ENCODE measurements at places on chromosomes 7 and 10.

DNA sequence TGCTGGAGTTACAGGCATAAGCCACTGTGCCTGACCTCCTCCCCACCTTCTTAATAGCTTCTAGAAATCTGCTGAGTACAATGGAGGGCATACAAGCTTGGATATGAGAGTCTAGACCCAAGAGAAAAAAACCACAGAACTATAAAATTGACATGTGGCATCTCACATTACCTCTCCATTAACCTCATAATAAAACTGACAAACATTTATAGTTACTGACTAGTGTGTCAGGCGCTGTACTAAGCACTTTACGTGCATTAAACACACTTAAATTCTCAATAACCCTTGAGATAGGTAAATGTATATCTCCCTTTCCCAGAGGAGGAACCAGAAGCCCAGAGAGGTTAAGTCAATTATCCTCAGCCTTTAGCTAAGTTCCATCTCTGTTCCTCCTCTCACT is 300.5 kb upstream of the MYO3A start:
- no peak for DNase-seq

GRCh38 chr7:103140685-103141084 is 8.2 kb downstream of the NAPEPLD start:
- DNase-seq: no peak

GRCh38 chr7:39383136-39383535 is 183.1 kb upstream of the YAE1 start:
- DNase-seq: no peak

GRCh38 chr10:78576276-78576675 is 492.5 kb upstream of the ZMIZ1 start:
- DNase-seq: no peak

GRCh38 chr7:50206453-50207250 is 97.9 kb upstream of the IKZF1 start:
- no peak for DNase-seq

DNA sequence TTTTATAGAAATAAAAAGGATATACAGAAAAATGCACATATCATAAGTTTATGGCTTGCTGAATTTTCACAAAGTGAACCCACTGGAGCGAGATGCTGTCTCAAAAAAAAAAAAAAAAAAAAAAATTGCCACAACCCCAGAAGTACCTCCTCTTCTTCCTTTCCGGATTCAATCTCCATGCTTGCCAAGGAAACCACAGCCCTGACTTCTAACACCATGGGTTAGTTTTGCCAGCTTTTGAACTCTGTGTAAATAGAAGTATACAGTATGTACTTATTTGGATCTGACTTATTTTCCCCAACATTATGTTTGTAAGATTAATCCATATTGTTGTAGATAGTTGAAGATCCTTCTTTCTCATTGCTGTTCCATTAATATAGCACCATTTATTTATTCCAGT is 40.0 kb downstream of the FANK1 start:
- no peak for DNase-seq

DNA sequence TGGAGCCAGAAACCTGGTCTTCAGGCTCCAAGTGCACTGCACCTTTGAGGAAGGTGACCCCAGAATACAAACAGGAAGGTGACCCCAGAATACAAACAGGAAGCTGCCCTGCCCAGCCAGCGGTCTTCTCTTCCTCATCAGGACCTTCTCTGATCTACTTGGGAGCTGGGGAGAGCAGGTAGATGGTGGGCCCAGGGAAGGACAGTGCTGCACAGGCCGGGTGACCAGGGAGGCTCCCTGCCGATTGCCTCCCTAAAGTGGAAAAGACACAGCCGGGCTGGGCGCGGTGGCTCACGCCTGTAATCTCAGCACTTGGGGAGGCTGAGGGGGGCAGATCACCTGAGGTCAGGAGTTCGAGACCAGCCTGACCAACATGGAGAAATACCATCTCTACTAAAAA is 151.8 kb upstream of the CHST15 start:
- DNase-seq: no peak

- no peak for DNase-seq
These were observed 95.4 kb downstream of the GRK5 start for GRCh38 chr10:119302591-119303253.
